ENCODE measurements at places on chromosomes 1 and 21.

- DNase-seq: no peak
Measured at GRCh38 chr1:182301467-182302198, 90.0 kb downstream of the GLUL start.

GRCh38 chr1:210541680-210542358, 213.1 kb downstream of the HHAT start:
- no peak for DNase-seq

- no peak for DNase-seq
Measured at GRCh38 chr21:44426663-44427191, 28.6 kb upstream of the LRRC3 start.

GRCh38 chr1:155974208-155975115, 3.9 kb downstream of the ARHGEF2 start:
- no peak for DNase-seq

DNA sequence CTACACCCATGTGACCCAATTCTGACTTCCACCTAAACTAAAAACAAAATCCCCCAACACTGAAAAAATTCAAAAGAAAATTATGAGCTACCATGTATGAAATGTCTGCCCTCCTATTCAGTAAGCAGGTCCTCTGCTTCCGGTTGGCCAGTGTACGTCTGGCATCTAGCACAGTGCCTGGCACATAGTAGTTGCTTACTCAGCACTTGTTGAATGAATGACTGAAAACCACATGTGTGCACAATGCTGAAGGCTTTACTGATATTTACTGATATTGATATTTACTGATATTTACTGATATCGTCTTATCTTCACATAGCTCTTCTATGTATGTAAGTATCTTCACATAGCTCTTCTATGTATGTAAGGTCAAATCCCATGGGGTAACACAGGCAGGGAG, 642.2 kb downstream of the SMYD3 start:
- DNase-seq: no peak

DNA sequence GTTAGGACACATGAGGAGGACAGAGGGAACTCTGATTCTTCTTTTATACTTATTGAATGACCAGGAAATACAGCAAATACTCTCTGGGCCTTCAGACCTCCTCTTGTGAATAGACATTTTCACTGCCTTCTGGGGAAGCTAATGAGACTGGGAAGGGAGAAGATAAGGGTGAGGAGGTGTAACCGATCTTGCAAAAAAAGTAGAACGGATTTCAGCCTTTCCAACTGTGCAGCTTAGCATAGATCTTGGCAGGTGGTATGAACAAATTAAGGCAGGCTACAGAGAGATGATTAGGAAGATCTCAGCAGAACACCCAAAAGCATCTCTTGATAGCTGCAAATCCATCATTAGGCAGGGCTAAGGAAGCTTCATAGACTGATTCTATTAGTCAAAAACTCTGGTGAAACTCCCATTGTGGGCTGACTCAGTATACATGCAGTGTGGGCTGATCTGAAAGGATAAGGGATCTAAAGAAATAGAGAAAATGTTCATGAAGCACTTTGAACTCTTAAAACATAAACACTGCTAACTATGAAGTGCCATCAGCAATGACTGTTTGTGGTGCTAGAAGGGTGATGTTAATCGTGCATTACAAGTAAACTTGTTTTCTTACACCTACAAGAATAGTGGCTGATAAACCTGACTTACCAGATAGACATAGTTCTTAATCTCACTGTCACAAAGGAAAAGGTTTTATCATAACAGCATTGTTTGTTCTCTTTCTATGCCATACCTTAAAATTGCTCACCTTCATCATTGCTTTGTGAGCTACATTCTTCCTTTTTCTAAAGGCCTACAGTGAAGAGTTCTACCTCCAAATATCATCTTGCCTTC, 85.5 kb upstream of the PALMD start:
- DNase-seq: no peak

- no peak for DNase-seq
Measured at GRCh38 chr1:244063498-244063897, 12.4 kb downstream of the ZBTB18 start.

- no peak for DNase-seq
Measured at GRCh38 chr1:31580513-31580870, 4.2 kb downstream of the TINAGL1 start.

GRCh38 chr21:43343095-43343991, 83.6 kb downstream of the SIK1 start:
- DNase-seq: no peak

DNA sequence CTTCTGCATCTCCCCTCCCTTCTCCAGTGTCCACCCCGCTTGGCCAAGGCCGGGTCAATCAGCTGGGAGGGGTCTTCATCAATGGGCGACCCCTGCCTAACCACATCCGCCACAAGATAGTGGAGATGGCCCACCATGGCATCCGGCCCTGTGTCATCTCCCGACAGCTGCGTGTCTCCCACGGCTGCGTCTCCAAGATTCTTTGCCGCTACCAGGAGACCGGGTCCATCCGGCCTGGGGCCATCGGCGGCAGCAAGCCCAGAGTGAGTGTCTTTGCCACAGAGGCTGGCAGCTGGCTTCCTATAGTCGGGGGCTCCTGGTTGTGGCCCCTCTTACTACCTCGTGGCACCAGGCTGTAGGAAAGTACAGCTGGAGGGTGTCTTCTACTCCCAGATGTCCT, 3.6 kb downstream of the PAX7 start:
- no peak for DNase-seq

- no peak for DNase-seq
Measured at GRCh38 chr1:212769459-212770167, 22.0 kb downstream of the NSL1 start.

DNA sequence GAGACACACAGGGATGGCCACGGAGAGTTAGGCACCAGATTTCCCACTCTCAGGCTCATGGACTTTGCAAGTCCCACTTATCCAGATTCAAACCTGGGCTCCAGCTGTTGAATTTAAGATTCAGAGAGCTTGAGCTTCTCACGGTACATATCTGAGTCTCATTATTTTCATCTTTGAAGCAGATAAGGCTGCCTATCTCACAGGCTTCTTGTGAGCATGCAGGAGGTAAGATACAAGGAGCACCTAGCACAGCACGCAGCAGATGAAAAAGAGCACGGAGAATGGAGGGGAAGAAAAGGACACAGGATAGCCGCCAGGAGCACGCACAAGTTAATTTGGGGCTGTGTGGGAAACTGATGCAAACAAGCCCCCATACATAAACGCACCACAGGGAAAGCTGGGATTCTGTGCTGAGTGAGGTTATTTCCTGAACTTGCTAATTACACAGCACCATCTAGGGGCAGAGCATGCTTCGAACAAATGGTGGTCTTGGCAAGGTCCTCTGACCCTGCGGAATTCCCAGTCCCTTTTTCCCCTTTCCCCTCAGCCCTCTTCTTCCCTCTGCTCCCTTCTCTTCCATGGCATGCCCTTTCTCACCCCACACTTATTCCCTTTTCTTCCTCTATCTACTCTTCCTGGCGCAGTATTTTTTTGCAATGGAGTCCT, 134.7 kb upstream of the VANGL1 start:
- DNase-seq: no peak

- DNase-seq: no peak
Measured at GRCh38 chr1:159214149-159214760, 9.6 kb downstream of the ACKR1 start.

GRCh38 chr1:197093226-197093885, 26.3 kb upstream of the F13B start:
- no peak for DNase-seq

GRCh38 chr1:51301844-51302162, 28.6 kb downstream of the TTC39A start:
- no peak for DNase-seq

DNA sequence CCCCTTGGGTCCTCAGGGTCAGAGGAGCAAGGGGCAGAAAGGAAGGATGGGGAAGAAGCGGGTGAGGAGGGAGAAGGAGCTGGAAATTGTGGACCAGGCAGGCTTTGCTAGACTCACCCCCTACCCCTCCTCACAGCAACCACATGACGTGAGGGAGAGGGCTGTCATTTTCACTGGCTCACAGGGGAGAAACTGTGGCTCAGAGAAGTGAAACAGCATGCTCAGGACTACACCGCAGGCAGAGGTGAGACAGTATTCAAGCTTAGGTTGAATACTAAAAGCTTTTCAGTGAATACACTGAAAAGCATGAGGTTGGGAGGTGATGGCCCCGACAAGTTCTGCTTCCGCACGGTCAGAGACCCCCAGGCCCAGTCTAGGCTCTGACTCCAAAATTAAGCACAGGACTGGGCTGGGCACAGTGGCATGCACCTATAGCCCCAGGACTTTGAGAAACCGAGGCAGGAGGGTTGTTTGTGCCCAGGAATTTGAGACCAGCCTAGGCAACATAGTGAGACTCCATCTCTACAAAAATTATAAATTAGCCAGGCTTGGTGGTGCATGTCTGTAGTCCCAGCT, 1.2 kb upstream of the CLEC20A start:
- no peak for DNase-seq

DNA sequence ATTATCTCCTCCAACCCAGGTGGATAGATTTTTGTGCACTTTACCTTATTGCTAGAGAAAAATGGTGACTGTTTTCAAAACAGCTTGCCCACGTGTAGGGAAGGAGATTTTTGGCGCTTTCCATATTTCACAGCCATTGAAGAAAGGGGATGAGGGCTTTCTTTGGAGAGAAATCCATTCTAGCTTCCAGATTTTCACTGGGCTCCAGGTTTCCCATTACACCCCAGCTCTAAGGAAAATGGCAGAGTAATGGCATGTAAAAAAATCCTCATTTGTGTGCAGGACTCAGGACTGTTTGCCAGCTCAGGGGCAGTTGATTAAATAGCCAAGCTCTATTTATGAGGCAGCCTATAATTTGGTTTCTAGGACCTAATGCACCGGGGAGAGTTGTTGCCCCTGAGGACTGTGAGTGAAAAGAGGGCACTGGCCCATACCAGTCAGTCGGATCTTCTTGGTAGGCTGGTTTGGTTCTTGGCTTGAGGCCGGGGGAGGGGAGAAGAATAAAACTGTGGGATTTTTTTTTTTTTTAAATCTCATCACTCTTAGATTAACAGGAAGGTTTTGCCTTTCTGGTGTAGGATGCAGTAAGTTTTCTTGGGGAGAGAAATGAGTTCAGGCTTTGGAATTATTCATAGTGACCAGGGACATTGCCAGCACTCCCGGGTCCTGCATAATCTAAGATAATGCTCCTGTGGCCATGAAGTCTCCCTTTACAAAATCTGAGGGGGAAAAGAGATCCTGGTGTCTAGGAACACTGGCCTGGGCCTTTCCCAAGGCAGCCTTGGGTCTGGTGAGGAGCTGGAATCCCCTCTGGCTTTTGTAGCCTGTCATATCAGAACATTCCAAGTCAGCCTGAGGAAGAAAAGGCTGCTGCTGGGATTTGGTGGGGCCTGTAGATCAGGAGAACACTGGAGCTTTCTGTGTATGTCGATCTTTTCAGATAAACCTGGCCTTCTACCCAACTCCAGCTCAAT, 1.9 kb upstream of the ARID1A start:
- DNase-seq: no peak

GRCh38 chr1:43731867-43732531, 24.7 kb downstream of the ST3GAL3 start:
- no peak for DNase-seq

DNA sequence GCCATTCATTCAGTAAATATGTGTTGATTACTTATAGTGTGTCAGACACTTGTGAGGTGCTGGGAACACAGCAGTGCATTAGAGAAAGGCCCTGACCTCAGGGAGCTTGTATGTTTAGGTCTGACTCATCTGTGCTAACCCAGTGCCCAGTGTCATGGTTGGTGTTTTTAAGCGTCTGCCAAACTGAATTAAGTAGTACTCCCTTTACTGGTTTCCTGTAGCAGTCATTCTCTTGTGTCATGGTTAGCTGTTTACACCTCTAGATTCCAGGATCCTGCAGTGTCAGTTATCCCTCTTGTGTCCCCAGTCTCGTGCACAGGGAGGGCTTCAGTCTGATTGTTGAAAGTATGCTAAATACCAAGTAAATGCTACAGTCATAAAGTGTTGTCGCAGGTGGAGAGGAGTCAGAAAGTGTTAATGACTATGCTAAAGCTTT, 14.2 kb downstream of the UCK2 start:
- no peak for DNase-seq

DNA sequence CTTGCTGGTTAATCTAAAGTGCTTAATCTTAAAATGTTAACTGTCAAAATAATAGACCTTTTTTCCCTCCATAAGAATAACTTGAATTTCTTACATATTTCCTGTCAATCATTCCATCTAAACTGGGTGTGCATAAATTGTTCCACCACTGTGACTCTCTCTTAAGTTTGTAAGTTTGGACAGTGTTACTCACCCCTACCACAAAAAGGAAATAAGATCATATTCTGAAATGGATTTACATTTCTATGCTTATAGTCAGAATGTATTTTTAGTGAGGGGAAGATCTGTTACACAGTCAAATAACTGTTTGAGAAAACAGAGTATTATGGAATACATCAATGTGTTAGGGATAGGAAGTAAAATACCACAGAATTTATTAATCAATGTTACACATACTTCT, 109.6 kb upstream of the DPYD start:
- DNase-seq: no peak

DNA sequence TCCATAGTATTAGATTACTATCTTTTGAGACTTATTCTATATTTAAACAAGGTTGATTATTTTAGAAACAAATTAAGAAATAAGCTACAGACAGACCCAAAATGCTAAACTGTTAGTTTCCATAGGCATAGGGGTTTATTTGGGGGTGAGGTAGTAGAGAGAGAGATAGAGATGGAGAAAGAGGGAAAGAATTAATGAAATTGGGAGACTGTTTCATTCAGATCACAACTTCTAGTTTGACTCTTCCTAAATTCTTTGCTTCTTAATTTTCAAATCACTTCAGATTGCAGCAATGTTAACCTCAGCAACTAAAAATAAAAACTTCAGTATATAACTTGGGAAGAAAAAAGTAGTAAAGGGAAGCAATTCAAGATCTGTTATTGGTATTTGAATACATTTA, 3.4 kb downstream of the JUN start:
- no peak for DNase-seq

GRCh38 chr1:223482766-223483165, 89.6 kb downstream of the CCDC185 start:
- DNase-seq: no peak

DNA sequence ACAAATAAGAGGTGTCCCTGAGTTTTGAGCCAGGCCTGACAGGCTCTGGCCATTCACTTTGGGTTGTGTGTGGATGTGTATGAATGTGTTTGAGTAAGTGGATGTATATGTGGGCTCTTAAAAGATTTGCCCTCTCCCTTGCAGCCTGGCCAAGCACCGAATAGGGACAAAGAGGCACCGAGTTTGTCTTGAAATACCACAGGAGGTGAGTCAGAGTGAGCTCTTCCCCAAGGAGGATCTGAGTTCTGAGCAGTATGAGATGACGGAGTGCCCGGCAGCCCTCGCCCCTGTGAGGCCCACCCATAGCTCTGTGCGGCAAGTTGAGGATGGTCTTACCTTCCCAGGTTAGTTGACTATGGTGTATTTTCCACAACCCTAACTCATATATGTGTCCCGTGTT, 19.0 kb downstream of the KDM4A start:
- DNase-seq: no peak

- DNase-seq: no peak
Measured at GRCh38 chr1:185674201-185674600, 60.0 kb upstream of the HMCN1 start.

- DNase-seq: no peak
Measured at GRCh38 chr21:31865429-31865970, 7.3 kb upstream of the HUNK start.

- DNase-seq: no peak
Measured at GRCh38 chr1:156863631-156864030, 3.0 kb downstream of the NTRK1 start.
